ENCODE measurements at places on chromosomes 1 and 21. TPM values are rescaled to one million over a fixed set of nuclear protein-coding genes. Genes with fewer than 3 reads are reported as not detected.

The FAM163A gene
- total RNA-seq = not detected

The AVPR1B gene
- 0.22 TPM for total RNA-seq

The TPTE gene
- total RNA-seq = not detected

The WNT4 gene
- 1.4 TPM for total RNA-seq

The CD53 gene
- total RNA-seq = not detected

The KCNJ6 gene
- total RNA-seq = not detected

The BLACAT1 gene
- 1.5 TPM for total RNA-seq

The PRAMEF14 gene
- not detected for total RNA-seq

DNA sequence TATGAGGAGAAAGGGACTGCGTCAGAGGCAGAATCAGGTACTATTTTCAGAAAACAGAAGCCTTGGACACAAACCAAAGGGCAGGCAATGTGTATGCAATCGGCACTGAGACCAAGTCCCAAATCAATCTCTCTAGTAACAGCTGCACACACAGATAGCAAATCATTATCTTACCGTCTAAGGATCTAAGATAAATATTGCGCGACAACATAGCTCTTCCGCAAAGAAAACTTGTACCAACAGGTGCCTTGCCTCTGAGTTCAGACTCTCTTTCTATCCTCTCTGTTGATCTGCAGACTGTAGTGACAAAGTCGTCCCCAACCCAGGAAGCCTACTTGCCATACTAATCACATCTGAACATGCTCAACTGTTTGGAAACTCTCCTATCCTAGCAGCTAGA lies 22.6 kb upstream of the SAMD13 start:
- no peak overlapping the region for H3K4me3 ChIP-seq
- H3K27ac ChIP-seq = no peak overlapping the region
- DNase-seq = no peak
- no peaks in the 10 kb centered on the region for H3K27me3 ChIP-seq
- H3K4me1 ChIP-seq = no peaks in the 10 kb centered on the region
- H3K36me3 ChIP-seq = no peaks in the 10 kb centered on the region

DNA sequence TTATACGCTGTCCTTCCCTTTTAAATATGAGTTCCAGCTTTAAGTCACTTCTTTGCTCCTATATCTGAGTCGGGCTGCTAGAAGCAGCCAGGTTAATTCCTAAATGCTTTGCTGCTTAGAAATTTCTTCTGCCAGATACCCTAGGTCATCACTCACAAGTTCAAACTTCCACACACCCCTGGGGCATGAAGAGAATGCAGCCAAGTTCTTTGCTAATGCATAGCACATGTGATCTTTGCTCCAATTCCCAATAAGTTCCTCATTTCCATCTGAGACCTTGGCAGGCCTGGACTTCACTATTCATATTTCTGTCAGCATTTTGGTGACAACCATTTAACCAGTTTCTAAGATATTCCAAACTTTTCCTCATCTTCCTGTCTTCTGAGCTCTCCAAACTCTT lies 14.5 kb upstream of the APP start:
- no peaks in the 10 kb centered on the region for H3K36me3 ChIP-seq
- H3K4me3 ChIP-seq = no peak overlapping the region
- no peaks in the 10 kb centered on the region for H3K4me1 ChIP-seq
- H3K27me3 ChIP-seq = no peaks in the 10 kb centered on the region
- no peak for DNase-seq

DNA sequence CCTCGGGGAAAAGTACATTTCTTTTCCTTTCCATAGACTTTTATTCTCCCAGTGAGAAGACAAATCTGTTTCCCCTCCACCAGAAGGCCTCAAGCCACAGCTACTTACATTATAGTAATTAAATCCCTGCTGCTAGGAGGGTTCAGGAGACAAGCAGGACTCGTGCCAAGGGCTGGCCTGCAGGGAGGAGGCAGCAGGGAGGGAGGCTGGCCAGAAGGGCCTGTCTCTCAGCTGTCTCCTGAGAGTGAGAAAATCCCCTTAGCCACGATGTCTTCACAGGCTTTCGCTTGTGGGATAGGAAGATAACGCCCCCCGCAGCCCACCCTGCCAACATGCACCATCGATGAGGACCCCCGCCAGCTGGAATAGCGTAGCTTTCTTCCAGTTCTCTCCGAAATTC lies 14.0 kb downstream of the KCNN3 start:
- no peaks in the 10 kb centered on the region for H3K27me3 ChIP-seq
- no peaks in the 10 kb centered on the region for H3K36me3 ChIP-seq
- no peaks in the 10 kb centered on the region for H3K4me1 ChIP-seq
- H3K4me3 ChIP-seq = no peak overlapping the region

DNA sequence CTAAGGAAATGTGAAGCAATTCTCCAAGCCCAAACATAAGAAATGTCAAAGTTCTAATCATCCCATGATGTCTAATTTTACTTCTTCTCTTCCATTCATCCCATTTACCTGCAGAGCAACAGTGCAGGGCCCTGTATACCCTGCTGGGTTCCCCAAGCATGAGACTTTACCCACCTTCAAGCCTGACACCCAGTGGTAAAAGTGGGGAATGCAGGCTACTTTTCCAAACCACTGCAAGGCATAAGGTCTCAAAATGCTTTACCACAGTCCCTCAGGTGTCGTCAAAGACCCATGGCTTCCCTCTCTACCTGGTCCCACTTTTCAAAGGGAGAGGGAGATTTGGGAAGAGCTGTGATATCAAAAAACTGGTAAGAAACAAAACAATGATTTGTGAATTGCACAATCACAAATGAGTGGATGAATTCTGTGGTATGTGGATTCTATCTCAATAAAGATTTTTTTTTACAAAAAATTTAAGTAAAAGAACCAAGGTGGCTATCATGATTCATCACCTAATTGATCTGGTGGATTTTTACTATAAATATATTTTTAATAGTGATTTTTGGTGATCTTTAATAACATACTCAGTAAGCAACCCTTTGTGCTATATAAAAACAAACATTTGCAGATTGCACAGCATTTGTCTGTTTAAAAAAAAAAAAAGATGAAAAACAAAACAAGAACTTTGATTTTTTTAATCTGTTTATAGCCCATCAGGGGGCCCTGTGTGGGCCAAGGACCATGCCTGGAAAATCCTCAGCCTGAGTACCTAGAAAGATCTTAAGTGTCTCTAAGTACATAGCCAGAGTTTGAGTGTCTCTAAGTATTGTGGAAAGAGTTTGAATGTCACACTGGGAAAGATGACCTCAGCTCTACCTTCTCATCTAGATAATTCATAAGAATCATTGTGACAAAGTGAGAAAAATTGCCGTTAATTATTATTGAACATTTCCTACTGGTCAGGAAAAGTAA lies 73.1 kb upstream of the GJB5 start:
- peak; percentile 80 for DNase-seq
- no peak overlapping the region for H3K4me3 ChIP-seq
- no peaks in the 10 kb centered on the region for H3K4me1 ChIP-seq
- peaks cover 39% of the 10 kb centered on the region for H3K27me3 ChIP-seq
- H3K27ac ChIP-seq = no peak overlapping the region

GRCh38 chr1:203101813-203102634 lies 16.2 kb upstream of the MYOG start:
- no peaks in the 10 kb centered on the region for H3K36me3 ChIP-seq
- no peak for DNase-seq

DNA sequence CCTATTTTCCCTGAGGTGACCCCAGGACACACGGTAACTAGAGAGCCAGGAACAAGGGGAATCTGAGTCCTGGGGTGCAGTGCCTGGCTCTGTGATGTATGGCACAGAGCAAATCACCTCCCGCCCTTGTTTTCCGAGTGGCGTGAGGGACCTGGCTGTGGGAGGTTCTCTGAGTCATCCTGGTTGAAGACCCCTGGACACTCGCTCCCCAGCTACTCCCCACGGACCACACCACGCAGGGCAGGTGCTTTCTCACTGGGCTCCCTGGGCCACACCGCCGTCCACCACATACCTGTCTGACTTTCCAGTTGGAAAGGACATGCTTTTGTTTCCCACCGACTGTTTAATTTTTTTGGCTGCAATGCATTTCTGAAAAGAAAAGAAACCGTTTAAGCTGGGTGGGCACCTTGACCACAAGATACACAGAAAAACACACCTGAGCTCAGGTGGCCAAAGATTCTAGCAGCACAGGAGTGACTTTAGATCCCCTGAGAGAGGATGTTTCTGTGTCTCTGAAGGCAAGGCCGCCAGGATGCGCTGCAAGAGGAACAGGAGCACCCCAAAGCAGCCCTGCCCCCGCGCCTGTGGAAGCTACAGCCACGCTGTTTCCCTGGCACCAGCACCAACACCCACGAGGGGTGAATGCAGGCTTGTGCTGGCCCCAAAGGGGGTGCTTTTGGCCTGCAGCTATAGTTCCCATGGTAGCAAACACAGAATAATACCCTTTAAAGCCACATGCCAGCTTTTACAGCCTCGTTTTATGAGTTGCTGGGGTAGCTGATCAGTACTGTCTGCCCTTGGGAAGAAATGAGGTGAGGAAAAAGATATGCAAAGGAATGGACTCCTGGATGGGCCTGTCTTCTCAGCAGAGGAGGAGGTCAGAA lies 8.1 kb upstream of the SRM start:
- no peak for DNase-seq
- H3K4me1 ChIP-seq = no peaks in the 10 kb centered on the region
- peaks cover 59% of the 10 kb centered on the region for H3K36me3 ChIP-seq
- H3K27me3 ChIP-seq = no peaks in the 10 kb centered on the region
- no peak overlapping the region for H3K27ac ChIP-seq
- H3K4me3 ChIP-seq = no peak overlapping the region

GRCh38 chr1:201504179-201504631 lies 2.7 kb downstream of the CSRP1 start:
- peak overlapping the region; percentile 44 for H3K4me3 ChIP-seq
- peak overlapping the region; percentile 89 for H3K27ac ChIP-seq
- no peak for DNase-seq
- H3K4me1 ChIP-seq = peaks cover 62% of the 10 kb centered on the region
- H3K27me3 ChIP-seq = no peaks in the 10 kb centered on the region
- no peaks in the 10 kb centered on the region for H3K36me3 ChIP-seq

- H3K4me3 ChIP-seq = 0 out of 2 replicates have a peak overlapping the region, but pooled peaks have one; percentile 83
- H3K27me3 ChIP-seq = no peaks in the 10 kb centered on the region
- H3K36me3 ChIP-seq = peaks cover 33% of the 10 kb centered on the region
- no peak overlapping the region for H3K27ac ChIP-seq
- DNase-seq = no peak
Observed at GRCh38 chr1:84502927-84503326, 3.3 kb upstream of the SPATA1 start.

GRCh38 chr21:42646836-42647235 lies 6.6 kb upstream of the PDE9A start:
- no peak overlapping the region for H3K4me3 ChIP-seq
- H3K4me1 ChIP-seq = no peaks in the 10 kb centered on the region
- H3K27ac ChIP-seq = no peak overlapping the region
- no peaks in the 10 kb centered on the region for H3K36me3 ChIP-seq
- no peak for DNase-seq

GRCh38 chr1:236168716-236169429 lies 26.5 kb downstream of the GPR137B start:
- DNase-seq = no peak
- H3K36me3 ChIP-seq = no peaks in the 10 kb centered on the region
- no peak overlapping the region for H3K4me3 ChIP-seq
- H3K27ac ChIP-seq = no peak overlapping the region

DNA sequence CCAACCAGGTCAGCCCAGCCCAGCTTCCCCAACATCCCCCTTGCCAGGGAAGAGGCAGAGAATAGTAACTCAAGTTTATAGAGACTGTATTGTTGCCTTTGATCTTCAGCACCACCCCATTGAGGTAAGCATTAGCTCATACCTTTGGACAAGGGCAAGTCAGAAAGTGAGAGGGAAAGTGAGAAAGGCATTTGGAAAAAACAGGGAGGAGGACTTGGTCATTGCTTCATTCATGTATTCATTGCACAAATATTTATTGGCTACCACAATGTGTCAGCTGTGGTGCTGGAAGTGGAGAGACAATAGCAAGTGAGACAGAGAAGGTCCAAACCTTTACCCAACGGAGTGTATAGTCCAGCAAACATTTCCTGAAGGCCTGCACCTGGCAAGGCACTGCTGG lies 561.2 kb downstream of the KIF26B start:
- peak; percentile 97 for DNase-seq
- no peaks in the 10 kb centered on the region for H3K27me3 ChIP-seq
- H3K4me3 ChIP-seq = no peak overlapping the region

DNA sequence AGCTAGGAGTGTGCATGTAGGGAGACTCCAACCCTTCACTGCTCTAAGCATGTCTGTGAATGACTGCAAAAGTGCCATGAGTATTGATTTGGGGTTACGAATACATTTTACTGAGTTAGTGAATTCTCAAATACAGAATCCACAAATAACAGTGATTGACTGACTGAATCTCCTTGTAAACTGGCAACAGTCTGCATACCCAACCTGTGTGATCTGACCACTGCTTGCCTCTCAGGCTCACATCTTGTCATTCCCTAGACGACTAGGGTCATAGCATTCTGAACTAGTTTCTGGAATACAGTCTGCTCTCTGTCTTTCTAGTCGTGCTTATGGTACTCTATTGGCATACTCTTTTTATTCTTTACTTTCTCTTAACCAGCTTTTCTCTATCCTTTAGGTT lies 7.4 kb downstream of the RRP15 start:
- no peak overlapping the region for H3K27ac ChIP-seq
- no peaks in the 10 kb centered on the region for H3K27me3 ChIP-seq
- no peak overlapping the region for H3K4me3 ChIP-seq
- H3K4me1 ChIP-seq = peaks cover 7% of the 10 kb centered on the region

GRCh38 chr1:112674986-112675727 lies 698 bp downstream of the MOV10 start:
- peak overlapping the region; percentile 53 for H3K27ac ChIP-seq
- peak overlapping the region; percentile 99 for H3K4me3 ChIP-seq
- H3K4me1 ChIP-seq = peaks cover 24% of the 10 kb centered on the region

DNA sequence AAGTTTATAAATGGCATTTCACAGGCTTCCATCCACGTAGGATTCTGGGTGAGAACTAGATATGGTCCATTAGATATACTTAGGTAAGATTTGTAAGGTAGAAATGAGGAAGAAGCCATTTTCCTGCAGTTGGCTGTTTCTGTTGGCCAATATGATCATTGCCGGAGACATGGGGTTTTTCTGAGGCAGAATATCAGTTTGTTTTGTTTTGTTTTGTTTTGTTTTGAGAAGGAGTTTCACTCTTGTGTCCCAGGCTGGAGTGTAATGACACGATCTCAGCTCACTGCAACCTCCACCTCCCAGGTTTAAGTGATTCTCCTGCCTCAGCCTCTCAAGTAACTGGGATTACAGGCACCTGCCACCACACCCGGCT lies 8.7 kb upstream of the EYA3 start:
- no peaks in the 10 kb centered on the region for H3K27me3 ChIP-seq
- H3K36me3 ChIP-seq = no peaks in the 10 kb centered on the region
- no peak overlapping the region for H3K27ac ChIP-seq
- H3K4me1 ChIP-seq = 0 out of 2 replicates have a peak, but pooled peaks cover 5% of the 10 kb centered on the region

- H3K4me3 ChIP-seq = no peak overlapping the region
- DNase-seq = no peak
- H3K4me1 ChIP-seq = no peaks in the 10 kb centered on the region
- H3K27ac ChIP-seq = no peak overlapping the region
- no peaks in the 10 kb centered on the region for H3K27me3 ChIP-seq
- H3K36me3 ChIP-seq = no peaks in the 10 kb centered on the region
Observed at GRCh38 chr1:180937624-180938225, 25.0 kb downstream of the KIAA1614 start.

Data from PC-3 (cell line).